ENCODE measurements at places on chromosomes 2 and 18.

GRCh38 chr18:8673256-8674209, 31.8 kb upstream of the MTCL1 start:
- DNase-seq: no peak

- DNase-seq: no peak
Measured at GRCh38 chr2:134253804-134254203, at the start of gene MGAT5. Gene MGAT5, plus strand, starts transcription at chr2:134254072. Its CDS starts 332 bp downstream, at chr2:134254404.

- peak; percentile 20 for DNase-seq
Measured at GRCh38 chr2:42359965-42360483, 993 bp downstream of the COX7A2L start.

- no peak for DNase-seq
Measured at GRCh38 chr2:121276341-121276740, 8.7 kb downstream of the TFCP2L1 start.

GRCh38 chr2:85071096-85071495, 62.1 kb upstream of the TCF7L1 start:
- no peak for DNase-seq

DNA sequence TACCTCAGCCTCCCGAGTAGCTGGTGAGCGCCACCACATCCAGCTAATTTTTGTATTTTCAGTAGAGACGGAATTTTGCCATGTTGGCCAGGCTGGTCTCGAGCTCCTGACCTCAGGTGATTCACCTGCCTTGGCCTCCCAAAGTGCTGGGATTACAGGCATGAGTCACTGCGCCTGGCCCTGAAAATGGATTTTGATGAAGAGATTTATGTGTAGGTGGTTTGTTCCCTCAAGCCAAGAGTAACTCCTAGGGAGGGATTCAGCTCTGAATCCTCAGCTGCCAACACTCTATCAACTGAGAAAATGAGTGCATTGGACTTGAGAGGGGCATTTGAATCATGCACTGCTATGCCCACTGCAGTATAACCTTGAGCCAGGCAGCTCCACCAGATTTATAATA, 17.5 kb upstream of the LIPG start:
- no peak for DNase-seq

Data from SW480 (cell line).